CD4-positive, alpha-beta memory T cell (primary cell): ENCODE measurements at places on chromosomes 16 and 17. TPM values are rescaled to one million over a fixed set of nuclear protein-coding genes. Genes with fewer than 3 reads are reported as not detected.

HSD11B2 gene
- total RNA-seq = not detected

GRCh38 chr16:6362321-6362720 lies 970.3 kb upstream of the RBFOX1 start:
- no peak for DNase-seq

ASPA gene
- not detected for total RNA-seq

DNA sequence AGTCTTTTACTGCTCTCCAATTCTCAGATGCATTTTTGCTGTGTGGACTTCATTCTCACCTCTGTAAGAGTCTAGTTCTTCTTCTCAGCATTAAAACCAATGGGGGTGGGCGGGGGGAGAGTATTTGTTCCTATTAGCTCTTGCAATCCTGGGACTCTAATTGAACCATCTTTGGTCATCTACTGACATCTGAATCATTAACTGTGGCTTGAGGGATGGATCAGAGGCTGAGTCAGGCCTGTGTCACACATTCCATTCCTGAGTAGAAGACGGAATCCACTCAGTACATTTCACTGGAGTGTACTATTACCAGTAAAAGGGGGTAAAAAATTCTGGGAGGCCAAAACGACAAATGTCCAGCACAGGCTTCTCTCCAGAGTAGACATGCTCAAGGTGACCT lies 12.8 kb upstream of the ZNF23 start:
- no peak for DNase-seq

DNA sequence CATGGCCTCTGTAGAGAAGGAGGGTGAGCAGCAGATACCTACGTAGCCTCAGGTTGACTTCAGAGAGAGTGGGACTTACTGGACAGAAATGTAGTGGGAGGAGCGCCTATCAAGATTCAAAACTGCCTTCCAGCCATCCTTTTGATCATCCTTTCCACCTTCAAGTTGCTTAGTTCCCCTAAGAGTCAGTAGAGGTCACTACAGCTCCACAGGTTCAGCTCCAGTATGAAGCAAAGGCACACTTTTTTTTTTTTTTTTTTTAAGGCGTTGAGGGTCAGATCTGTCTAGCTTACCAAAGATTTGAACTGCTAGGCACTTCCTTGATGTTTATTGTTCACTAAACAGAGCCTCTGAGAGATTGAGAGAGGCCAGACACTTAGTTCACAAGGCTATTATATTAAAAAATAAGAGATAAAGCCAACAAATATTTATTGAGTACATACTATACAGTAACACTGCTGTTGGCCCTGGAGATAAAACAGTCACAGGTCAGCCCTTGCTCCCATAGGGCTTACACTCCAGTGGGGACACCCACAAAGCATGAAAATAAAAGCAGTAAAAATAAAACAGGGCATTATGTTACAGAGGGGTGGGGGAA lies 3.1 kb downstream of the RNF227 start:
- DNase-seq = peak; percentile 68

DNA sequence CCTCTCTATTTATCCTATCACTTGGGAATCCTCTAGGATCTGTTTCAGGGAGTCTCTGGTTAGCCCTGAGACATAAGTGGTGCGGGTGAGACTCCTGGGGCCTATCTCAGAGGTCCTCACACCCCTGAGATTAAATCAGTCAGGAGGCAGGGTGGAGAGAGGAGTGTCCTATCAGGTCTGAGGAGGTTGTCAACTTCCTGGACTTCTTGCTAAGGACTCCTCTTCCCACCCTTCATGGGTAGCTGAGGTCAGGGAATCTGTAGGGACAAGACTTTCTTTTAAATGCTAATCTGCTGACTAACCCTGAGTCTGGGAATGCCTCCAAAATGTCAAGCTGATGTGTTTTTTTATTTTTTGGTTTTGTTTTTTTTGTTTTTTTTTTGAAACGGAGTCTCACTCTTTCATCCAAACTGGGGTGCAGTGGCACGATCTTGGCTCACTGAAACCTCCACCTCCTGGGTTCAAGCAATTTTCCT lies 6.6 kb upstream of the ARMC5 start:
- DNase-seq = no peak

DNA sequence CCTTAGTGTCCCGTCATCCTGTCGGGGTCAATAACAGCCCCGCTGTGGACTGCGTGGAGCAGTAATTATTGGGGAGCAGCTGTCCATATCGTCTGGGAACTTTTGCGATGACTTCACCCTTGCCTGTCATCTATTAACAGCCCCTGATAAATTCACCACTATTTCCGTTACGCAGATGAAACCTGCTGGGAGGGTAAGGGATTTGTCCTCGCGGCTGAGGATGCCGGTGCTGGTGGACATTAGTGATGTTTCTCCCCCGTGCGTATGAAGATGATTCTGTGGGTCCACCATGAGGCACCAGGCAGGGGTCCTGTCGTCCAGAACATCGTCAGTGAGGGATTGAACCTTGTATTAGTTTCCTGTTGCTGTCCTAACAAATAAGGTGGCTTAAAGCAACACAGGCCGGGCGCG lies 1.0 kb downstream of the FLYWCH2 start:
- DNase-seq = no peak
